ENCODE measurements at places on chromosomes 2 and 18.

- DNase-seq: no peak
These were observed 86.7 kb upstream of the B3GNT7 start for GRCh38 chr2:231308631-231309428.

- DNase-seq: no peak
These were observed 80.2 kb downstream of the SLC8A1 start for GRCh38 chr2:40371525-40372282.

GRCh38 chr18:48781163-48781987, 169.4 kb downstream of the SMAD7 start:
- DNase-seq: no peak

- DNase-seq: no peak
These were observed 41.1 kb downstream of the FEZ2 start for GRCh38 chr2:36556842-36557241.

- peak; percentile 80 for DNase-seq
These were observed 65.8 kb downstream of the RBMS1 start for GRCh38 chr2:160427629-160428404.

- no peak for DNase-seq
These were observed 590 bp downstream of the EIF2B4 start for GRCh38 chr2:27369471-27370025.

GRCh38 chr2:209424199-209424701, 403 bp downstream of the MAP2 start:
- DNase-seq: peak; percentile 63

DNA sequence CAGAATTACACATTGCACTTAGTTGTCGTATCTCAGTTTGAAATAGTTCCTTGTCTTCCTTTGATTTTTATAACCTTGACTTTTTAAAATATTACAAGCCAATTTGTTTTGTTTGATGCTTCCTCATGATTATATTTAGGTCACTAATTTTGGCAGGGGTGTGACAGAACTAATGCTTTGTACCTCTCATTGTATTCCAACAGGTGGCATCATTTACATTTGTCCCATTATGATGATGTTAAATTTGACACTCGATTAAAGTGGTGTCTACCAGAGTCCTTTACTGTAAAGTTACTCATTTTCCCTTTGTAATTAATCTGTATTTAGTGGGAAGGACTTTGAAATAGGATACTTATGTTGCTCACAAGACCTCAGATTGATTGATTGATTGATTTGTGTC, 21.5 kb upstream of the MFSD2B start:
- no peak for DNase-seq

DNA sequence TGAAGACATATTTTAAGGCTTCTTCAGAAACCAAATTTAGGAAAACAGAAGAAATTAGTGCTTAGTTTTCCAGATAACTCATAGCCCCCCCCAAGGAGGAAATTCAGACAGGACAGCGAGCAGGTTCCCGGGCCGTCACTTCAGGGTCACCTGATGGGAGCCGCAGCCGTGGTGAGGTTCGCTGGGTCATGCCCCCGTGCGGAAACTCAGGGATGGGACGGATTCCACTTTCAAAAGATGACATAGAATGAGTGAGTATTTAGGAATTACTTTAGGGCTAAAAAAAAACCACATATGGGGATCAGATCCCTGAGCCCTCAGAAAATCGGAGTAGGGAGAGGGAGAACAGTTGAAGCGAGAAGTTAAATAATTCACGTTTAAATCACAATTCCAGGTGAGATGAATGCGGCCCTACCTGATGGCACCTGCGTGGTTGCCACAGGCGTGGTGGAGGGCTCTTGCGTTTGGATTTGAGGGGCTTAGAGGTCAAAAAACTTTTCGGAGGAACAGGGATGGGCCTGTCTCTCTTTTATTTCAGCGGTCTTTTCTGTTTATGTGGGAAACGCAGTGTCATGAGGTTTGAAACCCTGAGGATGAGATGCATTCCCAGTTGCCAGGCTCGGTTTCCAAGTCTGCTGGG, 114.4 kb downstream of the NFATC1 start:
- DNase-seq: peak; percentile 17

- DNase-seq: no peak
These were observed 106.4 kb upstream of the NCKAP5 start for GRCh38 chr2:133674433-133675331.

DNA sequence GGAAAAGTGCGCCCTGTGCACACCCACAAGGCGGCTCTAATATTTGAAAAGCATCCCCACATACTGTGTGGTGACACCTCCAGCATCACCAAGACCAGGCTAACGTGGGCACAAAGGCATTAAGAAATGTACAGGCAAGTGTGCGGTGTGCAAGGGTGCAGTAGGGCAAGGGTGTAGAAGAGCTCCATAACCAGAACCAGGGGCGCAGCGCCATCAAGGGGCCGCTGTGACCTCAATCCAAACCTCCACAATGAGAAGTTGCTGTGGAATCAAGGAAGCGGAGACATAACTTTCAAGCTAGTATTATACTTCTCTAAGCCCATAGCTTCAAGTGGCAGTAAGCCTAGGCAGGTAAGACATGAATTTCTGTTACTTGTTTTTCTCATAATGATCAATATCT, 13.0 kb downstream of the L3MBTL4 start:
- no peak for DNase-seq

DNA sequence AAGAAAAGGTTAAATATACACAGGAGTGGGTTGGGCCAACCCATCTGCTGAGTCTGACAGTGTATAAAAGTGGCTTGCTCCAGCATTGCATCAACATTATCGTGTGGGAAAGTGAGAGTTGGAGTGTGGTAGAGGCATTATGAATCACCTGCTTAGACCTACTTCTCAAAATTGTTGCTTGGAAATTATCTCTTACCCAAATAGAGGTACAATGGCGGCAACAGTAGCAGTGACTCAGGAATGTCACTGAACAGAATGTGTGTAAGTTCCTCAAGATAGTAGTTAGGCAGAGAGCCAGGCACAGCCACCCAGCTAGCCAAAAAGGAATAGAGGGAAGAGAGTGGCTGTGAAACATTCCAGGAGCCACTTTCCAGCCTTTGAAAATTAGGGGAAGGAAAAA, 616.0 kb downstream of the NUP35 start:
- DNase-seq: no peak

- no peak for DNase-seq
These were observed 201.9 kb upstream of the SLC8A1 start for GRCh38 chr2:40653829-40654228.

DNA sequence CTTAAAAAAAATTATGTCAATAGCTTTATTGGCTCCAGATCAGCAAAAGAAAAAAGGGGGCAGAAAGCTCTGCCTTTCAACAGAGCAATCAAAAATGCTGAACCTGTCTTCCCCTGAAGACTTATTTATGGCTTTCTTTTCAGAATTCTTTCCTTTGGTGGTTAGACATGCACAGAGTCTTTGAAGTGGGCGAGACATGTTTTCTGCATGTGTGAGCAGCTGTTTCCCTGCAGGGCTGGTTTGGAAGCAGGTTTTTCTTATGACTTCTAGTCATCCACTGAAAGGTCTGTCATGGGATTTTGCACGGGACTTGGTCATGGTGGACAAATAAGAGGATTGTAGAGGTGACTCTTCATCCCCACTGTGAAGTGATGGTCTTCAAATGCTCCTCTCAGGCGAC, 160.3 kb downstream of the VAPA start:
- no peak for DNase-seq

DNA sequence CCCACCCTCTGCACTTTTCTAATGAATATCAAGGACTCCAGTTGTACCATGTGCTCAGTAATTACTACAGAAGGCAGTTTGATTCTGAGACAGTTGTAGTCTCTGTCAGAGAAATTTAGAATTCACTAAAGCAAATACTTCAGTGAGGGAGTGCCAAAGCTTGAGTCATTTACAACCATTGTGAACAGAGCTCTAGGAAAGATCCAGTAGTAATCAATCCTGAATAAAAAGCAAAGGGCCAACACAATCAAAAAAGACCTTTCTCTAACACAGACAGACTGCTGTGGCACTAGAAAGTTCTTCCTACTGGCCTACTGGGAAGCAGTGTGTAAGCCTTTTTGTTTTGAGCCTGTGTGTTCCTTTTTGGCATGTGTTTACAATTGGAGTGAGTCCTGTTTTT, 135.6 kb upstream of the UNC80 start:
- no peak for DNase-seq

DNA sequence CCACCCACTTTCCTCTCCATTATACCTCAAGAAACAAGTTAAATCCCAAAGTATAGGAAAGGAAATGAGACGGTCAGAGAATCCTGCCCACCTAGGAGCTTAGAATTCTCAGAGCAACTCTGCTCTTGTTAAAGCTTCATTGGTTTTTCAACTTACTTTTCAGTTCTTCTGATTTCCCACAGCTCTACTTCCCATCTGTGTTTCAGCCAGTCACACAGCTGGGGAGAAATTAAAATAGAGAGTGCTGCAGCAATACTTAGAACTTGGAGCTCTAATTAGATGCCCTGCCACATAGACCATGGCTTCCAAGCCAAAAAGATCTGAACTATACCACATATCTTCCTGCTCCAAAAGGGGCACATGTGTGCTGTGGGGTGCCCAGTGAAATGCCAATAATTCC, 166.7 kb downstream of the RIT2 start:
- no peak for DNase-seq

DNA sequence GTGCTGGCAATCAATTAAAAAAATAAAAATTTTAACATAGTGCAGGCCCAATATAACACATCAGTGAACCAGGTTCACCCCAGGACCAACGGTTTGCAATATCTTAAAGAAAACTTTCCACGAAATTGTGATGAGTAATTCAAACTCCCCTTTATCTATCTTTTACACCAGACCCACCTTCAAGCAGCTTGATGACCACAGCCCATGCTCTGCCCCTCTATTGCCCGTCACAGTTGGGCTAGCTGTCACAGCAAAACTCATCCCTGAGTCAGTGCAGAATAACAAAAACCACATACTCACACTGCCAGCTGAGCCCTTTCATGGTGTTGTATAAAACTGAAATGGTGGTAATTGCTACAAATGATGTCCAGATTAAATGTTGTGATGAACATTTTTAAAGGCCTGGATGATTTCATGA, 112.5 kb upstream of the CREB1 start:
- DNase-seq: no peak

DNA sequence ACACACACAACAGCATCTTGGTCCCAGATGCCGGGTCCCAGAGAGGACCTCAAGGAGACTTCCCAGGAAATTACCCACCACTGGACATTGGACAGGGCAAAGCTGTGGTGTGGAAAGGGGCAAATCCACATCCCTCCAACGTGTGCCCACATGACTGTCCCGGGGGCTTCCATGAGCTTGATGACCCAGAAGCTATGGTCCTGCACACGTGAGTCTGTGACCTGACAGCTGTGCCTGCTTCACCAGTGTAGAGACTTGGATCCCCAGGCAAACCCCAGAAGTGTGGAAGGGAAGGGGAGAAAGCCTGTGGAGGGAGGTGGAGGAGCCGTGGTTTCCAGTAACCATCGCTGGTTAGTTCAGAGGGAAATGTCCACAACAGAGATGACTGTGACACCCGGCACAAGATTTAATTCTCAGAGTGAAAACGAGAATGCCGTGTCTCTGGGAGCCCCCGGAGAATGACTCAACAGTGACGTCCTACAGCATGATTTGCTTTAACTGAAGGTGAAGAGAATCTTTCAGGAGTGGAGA, 19.1 kb upstream of the GPR55 start:
- peak; percentile 83 for DNase-seq

DNA sequence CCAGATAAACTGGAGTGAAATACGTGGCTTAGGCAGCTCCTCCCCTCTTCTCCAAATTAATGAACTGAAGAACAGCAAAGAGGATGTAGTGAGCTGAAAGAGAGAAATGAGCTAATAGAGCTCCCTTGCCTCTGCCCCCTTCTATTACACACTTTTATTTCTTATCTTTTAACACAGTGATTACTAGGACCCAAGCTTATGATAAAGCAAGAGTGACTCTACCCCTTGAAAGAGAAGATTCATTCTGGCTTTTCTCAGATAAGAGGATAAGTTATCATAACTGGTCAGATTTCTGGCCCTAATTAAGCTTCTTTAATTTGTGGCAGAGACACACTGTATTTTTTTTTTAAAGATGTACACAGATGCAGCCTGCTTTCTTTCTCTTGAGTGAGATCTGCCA, 102.2 kb downstream of the MSTN start:
- no peak for DNase-seq

DNA sequence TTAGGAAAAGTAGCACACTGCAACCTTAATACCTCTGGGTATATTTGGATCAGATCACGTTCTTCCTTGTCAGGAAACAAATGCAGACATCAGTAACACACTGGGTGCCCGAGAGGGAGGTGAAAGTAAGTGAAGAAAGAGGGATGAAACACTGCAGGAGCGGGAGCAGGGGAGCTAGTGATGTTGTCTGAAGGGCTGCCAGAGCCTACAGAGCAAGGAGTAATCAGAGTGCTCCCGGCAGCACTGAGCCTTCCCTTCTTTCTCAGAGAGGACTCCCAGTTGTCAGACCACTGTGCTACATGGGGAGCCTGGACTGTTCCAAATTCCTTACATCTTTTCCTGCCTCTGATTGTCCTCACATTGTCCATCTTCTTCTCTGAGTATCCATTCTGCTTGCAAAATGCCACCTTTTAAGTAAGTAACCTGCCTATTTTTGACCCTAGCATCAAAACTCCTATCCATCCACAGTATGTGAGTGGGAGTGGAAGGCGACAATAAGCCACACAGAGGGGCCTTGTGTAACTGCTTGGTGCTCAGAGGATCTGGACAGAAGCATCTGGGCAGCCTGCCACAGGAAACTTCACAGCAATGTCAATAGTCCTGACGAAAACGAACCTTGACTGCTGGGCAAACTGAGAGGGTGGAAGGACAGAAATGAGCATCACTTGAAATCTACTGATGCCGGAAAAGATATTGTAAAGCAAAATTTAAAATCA, 10.8 kb upstream of the NAB1 start:
- no peak for DNase-seq

DNA sequence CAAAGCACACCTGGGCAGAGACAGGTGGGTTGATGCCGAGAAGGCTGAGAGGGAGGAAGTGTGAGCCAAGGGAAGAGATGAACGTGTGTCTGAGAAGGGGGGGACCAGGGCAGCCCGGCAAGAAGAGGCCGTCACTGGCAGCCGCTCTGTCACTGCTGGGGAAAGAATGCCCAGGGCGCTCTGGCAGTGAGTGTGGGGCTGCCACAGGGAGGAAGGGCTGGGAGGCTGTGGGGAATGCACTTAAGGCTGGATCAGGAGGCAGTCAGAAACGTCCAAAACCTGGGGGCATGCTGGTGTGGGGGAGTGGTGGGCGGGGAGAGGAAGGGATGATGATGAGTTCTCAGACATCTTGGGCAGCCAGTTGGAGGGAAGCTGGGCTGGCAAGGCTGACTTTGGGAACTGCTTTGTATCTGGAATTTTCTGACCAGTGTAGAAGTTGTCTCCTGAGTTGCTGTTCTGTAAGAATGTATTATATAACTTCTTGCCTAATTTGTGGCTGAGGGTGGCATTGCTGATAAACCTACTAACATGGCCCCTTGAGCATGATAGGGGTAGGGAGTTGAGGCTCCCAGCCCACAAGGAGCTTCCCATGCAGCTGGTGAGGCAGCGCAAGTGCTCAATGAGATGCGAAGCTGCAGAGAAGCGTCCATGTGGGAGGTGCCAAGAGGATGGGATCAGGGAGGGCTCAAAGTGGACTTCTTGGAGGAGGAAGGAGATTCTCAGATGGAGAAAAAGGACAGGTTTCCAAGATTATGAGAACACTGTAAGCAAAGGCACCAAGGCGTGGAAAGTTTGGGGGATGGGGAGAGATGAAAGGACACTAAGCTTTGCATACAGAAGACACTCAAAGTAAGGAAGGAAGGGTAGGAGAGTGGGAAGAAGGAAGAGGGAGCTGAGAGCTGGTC, 185.1 kb upstream of the HAAO start:
- peak; percentile 50 for DNase-seq
